Left renal cortex interstitium (tissue), 4 donors: ENCODE measurements at places on chromosomes 12 and 14. TPM values are rescaled to one million over a fixed set of nuclear protein-coding genes. Genes with fewer than 3 reads are reported as not detected.

GALNT16 gene
- polyA plus RNA-seq: 4.3 TPM

SLIRP gene
- polyA plus RNA-seq: 137 TPM

DNA sequence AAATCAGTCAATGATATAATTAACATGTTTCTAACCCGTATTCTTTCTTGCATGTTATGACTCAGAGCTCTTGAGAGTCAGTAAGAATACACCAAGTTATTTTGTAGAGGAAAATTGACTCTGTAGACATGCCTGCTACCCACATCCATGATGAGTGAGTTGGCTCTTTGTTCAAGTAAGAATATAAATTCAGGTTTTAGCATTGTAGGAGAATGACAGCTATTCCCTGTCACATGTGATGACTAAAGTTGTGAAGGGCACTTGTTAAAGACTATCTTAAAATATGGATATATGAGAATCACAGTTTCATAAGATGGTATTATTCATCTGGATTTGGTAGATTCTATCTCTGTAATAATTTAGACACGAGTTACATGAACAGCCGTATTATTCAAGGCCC is 209.1 kb downstream of the CCDC59 start:
- no peak for DNase-seq

DNA sequence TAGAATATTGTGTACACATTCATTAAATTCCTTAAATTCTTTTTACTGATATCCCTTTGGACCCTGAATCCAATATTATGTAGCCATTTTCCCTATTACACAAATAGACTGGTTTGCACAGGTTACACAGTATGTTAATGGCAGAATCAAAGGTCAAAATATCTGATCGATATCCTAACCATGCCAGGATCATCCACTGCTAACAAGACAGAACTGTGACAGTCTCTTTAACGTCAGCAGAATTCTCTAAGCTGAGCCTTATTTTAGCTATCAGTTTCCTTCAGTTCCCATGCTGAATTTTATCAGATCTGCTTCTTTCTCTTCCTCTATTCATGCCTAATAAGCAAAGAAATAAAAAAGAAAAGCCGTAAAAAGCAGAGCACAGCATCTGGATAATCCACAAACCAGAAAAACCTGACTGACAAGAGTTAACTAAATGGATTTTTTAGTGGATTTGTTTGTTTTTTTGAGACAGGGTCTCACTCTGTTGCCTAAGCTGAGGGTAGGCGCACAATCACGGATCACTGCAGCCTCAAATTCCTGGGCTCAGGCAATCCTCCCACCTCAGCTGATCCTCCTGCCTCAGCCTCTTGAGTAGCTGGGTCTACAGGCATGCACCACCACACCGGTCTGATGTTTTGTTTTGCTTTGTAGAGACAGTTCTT is 130.4 kb downstream of the PAWR start:
- no peak for DNase-seq

- no peak for DNase-seq
These were observed 163.3 kb downstream of the TMTC3 start for GRCh38 chr12:88305254-88305890.

DNA sequence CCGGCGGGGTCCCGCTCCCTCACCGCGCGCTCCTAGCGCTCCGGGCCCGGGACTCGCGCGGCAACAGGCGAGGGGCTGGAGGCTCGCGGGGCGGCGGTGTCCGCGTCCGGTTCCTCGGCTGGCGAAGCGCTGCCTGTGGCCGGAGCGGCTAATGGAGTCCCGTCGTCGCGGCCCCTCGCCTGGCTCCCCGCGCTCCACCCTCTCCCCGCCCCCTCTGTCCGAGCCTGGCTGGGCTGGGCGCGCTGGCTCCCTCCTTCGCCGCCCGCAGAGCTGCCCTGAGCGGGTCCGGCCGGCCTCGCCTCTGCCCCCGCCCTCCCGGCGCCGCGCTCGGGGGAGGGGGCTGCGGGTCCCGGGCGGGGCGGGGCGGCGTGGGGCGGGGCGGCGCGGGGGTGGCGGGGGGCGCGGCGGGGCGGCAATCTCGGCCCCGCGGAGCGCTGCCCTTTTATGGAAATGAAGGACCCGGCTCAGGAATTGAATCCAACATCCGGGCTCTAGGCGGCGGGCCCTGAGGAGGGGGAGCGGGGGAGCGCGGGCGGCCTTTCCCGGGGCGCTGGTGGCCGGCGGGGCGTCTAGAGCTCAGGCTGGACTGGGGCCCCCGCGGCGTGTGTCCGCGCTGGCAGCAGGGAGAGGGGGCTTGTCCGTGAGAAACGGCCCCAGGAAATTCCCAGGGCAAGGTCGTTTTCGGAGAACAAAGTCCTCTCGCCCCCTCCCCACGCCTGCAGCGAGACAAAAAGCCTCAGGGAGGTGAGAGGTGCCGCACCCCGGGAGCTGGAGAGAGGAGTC is at the start of gene FERMT2:
Gene FERMT2 (minus strand): TSS at position 153 of the 783 bp plus-strand sequence. CDS start 482 bp downstream, outside the sequence.
- DNase-seq: peak; percentile 41

DNA sequence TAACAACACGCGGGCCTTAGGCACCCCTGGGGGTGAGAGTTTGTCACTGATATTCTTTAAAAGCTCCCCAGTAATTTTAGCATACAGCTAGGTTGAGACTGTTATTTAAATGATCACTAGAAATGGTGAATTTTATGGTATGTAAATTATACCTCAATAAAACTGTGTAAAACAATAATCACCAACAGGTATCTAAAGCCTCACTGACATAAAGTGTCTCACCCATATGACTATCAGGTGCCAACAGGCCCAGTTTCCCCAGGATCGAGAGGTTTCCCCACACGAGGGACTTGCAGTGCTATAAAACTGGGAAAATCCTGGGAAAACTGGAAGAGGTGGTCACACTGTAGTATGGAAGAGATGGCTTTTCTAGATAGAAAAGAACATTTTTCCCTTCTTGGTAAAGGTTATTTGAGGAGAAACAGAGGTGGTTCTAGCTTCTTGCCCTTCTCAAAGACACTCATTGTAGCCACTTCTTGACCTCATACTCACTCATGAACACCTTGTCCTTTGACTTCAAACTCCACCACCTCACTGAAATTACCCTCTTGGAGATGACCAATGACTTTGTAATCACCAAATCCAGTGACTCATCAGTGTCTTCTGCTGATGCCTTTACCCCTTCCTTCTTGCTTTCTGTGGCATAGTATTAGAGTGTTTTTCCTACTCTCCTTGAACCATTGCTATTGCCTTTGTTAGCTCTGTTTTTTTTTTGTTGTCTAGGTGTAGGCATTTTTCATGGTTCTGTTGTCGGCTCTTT is 24.8 kb upstream of the NUBPL start:
- no peak for DNase-seq

- no peak for DNase-seq
These were observed 377.9 kb upstream of the RGS6 start for GRCh38 chr14:71554323-71554722.

GRCh38 chr12:118436986-118437385 is 60.6 kb downstream of the SUDS3 start:
- no peak for DNase-seq

PPP1R36 gene
- polyA plus RNA-seq: 0.87 TPM

ACTR10 gene
- 93.6 TPM for polyA plus RNA-seq

GRCh38 chr14:79567306-79567705 is 644.0 kb downstream of the DIO2 start:
- no peak for DNase-seq

- no peak for DNase-seq
These were observed 11.1 kb downstream of the GPR84 start for GRCh38 chr12:54352891-54353874.

DNA sequence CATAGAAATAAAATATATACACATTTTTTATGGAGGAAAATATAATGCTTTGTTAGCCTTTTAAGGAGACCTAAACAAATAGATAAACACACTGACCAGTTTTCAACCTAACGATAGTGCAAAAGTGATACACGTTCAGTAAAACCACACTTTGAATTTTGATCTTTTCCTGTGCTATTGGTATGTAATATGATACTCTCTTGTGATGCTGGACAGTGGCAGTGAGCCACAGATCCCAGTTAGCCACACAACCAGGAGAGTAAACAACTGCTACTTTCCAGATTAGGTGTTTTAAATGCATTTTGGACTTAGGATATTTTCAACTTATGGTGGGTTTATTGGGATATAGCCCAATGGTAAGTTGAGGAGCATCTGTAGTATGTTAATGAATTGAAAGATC is 243.1 kb downstream of the ERC1 start:
- DNase-seq: no peak

ETNK1 gene
- polyA plus RNA-seq: 63.5 TPM

RARG gene
- 37.0 TPM for polyA plus RNA-seq

- no peak for DNase-seq
These were observed 80.6 kb upstream of the ETV6 start for GRCh38 chr12:11568762-11569478.

DNA sequence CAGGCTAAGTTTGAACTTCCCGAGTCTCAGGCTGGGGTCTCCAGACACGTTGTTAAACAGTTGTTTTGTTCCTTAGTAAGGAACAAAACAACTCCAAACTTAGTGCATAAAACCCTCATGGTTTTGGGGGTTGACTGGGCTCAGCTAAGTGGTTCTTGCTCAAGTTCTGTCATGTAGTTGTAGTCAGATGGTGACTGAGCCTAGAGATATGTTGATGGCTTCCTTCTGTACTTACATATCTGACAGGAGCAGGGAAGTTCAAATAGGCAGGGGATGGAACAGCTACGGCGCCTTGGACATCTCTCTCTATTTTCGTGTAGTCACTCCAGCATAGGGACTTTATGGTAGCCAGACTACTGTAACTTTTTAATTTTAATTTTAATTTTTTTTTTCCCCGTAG is 45.7 kb downstream of the SPATS2 start:
- no peak for DNase-seq

AMDHD1 gene
- 1.4 TPM for polyA plus RNA-seq

GRCh38 chr14:44963775-44964380 is 1.9 kb downstream of the TOGARAM1 start:
- no peak for DNase-seq

DNA sequence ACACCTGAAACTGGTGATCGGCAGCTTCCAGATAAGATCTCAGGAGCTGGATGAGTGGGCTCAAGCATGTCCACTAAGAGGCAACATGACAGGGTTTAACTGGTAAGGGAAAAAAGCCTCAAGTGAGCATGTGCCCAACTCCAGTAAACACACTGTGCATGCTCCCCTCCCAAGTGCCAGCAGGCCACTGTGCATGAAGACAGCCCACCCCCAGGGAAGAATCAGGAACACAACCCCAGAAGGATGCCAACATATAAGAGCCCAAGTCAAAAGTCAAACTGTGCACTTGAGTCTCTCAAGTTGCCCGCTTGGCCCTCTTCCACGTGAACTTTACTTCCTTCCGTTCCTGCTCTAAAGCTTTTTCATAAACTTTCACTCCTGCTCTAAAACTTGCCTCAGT is 311.3 kb upstream of the PRKD1 start:
- no peak for DNase-seq

DNA sequence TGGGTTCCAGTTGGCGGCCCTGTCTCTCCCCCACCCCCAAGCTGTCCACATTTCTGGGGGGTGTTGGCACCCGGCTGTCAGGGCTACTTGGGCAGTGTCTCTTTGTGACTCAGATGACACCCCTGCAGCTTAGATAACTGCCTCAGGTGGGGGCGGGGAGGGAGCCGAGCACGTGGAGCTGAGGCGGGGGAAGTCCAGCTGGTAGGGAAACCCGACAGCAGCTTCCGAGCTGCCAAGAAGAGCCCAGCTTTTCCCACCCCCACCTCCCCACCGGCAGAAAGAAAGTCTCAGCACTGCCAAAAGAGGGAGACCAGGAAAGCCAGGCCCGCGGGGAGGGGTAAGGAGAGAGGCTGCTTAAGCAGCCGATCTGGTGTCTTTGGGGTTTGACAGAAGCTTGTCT is 1.4 kb downstream of the LRTM2 start:
- DNase-seq: no peak

SERPINA3 gene
- 1.2 TPM for polyA plus RNA-seq

DNA sequence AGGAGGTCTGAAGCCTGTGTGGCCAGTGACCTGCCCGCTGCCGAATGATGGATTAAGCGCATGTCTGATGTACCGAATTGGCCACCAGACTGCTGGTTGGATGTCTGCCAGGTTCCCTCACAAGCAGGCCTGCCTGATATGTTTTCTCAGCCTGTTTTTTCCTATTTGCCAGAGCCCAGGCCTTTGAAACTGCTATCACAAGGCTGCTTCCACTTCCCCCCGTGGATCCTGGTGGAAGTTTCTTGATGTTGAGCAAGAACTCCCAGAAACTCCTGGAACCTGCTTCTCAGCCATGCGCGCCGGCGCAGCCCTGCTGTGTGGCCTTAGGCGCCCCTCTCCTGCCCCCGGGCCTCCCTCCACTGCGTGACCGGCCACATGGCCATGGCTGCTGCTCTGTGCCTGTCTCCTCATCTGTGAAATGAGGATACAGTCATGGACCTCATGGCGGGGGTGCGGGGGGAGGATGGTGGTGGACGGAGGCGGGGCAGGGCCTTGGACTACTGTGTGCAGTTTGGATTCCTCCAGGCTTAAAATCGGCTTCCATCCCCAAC is 56.6 kb downstream of the CALM1 start:
- no peak for DNase-seq

LMNTD1 gene
- polyA plus RNA-seq: not detected

DNA sequence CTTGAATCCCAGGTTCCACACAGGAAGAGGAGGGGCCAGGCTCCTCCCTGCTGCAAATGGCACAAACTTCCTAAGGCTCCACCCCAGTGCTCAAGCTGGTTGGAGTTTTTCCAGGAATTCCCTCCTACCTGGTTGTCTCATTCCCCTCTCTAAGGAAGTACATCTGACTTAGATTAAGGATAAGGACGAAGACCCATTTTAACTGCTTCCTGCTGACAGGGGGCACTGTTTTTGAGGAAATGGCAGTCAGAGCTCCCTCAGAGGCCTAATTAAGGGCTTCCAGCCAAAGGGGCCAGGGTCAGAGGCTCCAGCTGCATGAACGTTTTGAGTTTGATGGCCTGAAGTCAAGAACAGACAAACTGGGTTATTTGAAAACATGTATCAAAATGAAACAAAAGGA is 1084.7 kb downstream of the SLC6A15 start:
- no peak for DNase-seq

GRCh38 chr14:88264116-88264515 is 59.0 kb downstream of the KCNK10 start:
- no peak for DNase-seq

- no peak for DNase-seq
These were observed 209.0 kb upstream of the FBXO33 start for GRCh38 chr14:39641224-39641623.

GRCh38 chr12:7210642-7211151 is 21.2 kb downstream of the PEX5 start:
- DNase-seq: no peak

DTX1 gene
- 16.4 TPM for polyA plus RNA-seq

DNA sequence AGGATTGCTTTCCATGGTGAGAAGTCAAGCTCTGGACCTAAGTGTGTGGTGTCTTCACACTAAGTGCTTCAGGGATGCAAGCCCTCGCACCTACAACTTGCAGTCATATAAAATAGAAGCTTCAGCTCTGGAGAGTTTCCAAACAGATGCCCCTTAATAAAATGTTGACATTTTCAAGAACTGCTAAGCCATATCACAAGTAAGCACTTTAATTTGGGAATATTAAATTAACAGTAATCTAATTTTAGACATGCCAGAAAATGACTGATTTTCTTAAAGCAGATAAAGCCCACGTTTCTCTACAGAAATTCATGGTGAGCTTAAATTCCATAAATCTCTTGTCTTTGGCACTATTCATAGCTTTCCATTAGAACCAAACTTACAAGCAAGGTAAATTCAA is 600.1 kb upstream of the FLRT2 start:
- DNase-seq: no peak

- DNase-seq: no peak
These were observed 69.3 kb downstream of the PRKD1 start for GRCh38 chr14:29858299-29858698.

- DNase-seq: peak; percentile 48
These were observed 581 bp downstream of the PAPOLA start for GRCh38 chr14:96502621-96503305.

EP400 gene
- polyA plus RNA-seq: 48.3 TPM
